ENCODE measurements at places on chromosomes 1 and 21.

DNA sequence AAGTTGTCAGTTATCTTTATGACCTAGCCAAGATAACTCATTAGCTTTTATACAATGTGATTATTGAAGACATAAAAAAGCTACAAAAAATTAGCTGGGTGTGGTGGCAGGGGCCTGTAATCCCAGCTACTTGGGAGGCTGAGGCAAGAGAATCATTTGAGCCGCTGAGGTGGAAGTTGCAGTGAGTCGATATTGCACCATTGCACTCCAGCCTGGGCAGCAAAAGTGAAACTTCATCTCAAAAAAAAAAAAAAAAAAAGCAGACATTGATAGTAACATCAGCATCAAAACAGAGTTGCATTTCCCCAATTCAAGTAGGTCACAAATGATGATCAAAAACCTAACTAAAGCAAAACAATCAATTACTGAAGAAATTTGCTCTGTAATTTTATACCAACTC, 191.4 kb downstream of the PTGER3 start:
- DNase-seq: no peak

DNA sequence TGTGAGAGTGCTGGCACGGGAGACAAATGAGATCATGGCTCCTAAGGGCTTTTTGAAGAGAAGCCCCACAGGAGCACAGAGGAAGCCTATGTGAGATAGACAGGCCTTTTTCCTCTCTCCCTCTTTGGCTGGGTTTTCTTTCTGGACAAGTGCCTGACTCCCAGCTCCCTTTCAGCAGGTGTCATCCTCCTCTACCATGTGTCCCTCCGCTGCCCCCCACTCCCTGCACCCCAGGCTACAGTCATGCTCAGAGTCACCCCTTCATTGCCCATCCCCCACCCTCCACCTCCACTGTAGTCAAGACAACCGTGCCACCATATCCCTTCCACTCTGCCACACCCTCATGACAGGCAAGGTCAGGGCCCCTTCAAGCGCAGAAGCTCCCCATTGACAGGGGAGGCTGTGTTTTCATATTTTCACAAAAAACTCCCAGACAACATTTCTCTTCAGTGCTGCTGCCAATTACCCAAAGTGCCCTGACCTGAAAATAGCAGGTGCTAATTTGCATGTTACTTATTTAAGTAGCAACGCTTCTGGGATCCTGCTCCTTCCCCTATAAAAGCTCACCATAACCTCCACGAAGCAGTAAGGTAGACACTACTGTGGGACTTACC, 92.1 kb upstream of the IPO9 start:
- DNase-seq: no peak

GRCh38 chr21:41836166-41837015, 42.8 kb downstream of the PRDM15 start:
- no peak for DNase-seq

DNA sequence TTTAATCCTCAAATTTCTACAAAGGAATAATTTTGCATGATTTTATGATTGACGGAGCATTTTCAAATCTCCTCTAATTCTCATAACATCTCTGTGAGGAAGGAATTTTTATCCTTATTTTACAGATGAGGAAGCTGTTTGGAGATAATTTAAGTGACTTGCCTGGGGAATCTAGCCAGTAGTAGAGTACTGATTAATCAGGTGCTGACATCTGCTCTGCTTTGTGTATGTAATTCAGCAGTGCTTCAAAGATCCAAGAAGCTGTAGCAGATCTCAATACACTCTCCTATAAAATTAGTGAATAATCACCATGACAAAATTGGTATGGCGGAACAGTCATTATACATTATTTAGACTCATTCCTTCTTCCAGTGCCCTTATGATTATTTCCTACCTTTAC, 46.0 kb downstream of the DPH5 start:
- no peak for DNase-seq

- no peak for DNase-seq
Measured at GRCh38 chr21:28705616-28706015, 287.1 kb downstream of the LTN1 start.

DNA sequence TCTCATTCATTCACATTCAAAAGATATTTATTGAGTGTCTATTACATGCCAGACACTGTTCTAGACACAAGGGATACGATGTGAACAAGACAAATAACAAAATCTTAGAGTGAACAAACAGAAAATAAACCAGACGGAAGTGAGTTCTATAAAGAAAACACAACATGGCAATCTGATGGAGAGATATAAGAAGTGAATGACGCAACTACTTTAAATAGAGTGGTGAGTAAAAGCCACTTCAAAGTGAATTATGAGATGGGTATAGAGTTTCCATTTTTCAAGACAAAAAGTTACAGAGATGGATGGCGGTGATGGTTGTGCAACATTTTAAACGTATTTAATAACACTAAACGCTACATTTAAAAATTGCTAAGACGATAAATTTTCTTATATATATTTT, 75.4 kb downstream of the CEP170 start:
- DNase-seq: no peak

- no peak for DNase-seq
Measured at GRCh38 chr1:8122477-8123407, 96.6 kb upstream of the ERRFI1 start.

- DNase-seq: no peak
Measured at GRCh38 chr1:38009088-38009840, 3.3 kb upstream of the UTP11 start.

DNA sequence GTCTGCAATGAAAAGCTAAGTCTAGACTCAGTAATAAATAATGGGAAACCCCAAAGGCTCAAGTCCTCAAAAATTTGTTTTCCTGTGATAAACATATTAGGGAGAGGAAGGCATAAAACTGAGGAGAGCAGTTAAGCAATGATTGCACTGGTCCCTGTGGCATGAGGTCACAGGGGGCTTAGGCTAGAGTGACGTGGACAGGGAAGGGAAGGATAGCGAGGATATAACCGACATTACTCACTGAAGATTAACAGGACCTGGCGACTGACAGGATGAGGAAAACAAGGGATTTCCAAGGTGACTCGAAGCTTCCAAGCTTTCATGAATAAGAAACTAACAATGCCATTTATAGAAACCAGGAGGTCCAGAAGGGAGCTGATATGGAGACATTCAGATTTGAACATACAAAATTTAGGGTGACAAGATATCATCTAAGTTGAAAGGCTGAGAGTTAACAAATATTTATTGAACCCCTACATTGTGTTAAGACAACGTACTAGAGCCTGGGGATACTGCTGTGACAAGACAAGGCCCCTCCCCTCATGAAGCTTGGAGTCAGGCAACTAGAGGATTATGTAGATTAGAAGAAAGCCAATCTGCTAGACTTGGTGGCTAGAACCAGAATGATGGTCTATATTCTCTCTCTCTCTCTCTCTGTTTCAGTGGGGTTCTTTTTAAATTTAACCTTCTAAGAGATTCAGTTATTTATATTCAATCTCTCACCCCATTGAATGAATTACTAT, 33.2 kb upstream of the PKN2 start:
- DNase-seq: no peak

DNA sequence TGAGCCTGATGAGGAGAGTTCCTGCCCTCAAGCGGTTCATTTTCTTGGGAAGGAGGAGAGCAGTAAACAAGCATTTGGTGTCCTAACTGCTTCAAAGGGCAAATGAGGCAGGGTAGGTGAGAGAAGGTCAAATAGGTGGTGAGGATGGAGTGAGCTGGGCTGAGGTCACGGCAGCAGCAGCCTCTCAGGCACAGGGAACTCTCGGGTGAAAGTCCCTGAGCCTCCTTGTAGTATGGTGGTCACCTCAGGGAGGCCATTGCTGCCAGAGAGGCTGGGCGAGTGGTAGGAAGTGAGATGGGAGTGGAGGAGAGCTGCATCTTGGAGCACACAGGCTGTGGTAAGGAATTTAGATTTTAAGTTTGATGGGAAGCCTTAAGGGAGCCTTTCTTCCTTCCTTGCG, 4.0 kb downstream of the ADARB1 start:
- DNase-seq: no peak

DNA sequence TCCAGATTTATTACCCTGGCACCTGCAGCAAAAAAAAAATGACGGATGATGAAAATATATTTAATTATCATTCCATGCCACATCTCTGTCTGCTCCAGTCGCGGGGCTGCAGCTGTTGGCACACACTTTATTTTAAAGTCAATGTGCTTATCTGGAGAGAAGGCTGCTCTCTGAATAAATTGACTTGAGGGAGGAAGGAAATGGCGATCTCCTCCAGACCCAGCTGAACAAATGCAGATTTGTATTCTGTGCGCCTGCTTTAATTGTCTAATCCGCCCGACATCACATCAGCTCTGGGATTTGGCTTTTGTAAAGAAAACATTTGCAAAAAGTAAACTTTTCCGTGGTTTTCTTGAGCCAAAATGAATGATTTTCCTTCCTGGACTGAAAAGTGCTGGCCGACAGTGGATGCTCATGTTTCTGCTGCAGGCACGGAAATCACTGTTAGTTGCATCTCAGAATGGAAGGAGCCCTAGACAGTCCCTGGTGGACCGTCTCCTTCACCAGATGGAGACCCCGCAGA, 150.2 kb downstream of the CAMTA1 start:
- no peak for DNase-seq

GRCh38 chr1:198595765-198596164, 43.1 kb upstream of the PTPRC start:
- no peak for DNase-seq

- DNase-seq: no peak
Measured at GRCh38 chr1:55076356-55076755, 37.0 kb downstream of the PCSK9 start.

- DNase-seq: peak; percentile 23
Measured at GRCh38 chr1:32335790-32336590, at the start of gene MARCKSL1. Gene MARCKSL1 (minus strand): TSS chr1:32336233. CDS start chr1:32336033, 200 bp downstream.

- DNase-seq: no peak
Measured at GRCh38 chr1:1994536-1994935, 9.1 kb downstream of the CFAP74 start.

DNA sequence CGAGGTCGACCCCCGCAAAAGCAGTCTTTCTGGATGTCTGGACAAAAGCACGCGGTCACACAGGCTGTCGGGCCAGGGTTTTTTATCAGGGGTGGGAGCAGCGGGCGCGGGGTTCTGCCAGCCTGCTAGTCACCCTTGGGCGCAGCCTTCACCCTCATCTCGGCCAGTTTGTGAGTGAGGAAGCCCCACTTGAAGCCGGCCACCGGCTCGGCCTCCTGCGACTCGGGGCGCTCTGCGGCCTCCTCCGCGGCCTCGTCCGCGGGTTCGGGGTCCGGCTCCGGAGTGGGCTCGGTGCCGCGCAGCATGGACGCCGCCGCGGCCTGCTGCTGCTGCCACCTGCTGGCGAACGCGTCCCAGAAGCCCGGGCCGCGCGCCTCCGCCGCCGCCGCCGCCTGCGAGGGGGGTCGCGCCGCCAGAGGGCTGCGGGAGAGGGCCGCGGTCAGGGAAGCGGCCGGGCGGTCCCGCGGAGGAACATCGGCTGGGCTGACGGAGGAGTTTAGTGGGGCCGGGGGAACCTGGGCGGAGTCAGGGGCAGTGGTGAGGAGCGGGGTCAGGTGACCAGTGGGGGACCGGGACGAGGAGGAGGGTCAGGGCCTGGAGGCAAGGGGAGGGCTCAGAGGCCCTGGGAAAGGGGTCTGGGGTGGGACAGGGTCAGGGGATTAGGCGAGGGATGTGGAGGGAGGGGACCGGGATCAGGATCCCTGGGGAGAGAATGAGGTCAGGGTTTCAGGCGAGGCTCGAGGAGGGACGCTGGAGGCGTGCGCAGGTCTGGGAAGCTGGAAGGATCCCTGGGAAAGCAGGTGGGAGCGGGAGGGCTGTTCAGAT, 4.5 kb downstream of the C1orf232 start:
- DNase-seq: no peak

DNA sequence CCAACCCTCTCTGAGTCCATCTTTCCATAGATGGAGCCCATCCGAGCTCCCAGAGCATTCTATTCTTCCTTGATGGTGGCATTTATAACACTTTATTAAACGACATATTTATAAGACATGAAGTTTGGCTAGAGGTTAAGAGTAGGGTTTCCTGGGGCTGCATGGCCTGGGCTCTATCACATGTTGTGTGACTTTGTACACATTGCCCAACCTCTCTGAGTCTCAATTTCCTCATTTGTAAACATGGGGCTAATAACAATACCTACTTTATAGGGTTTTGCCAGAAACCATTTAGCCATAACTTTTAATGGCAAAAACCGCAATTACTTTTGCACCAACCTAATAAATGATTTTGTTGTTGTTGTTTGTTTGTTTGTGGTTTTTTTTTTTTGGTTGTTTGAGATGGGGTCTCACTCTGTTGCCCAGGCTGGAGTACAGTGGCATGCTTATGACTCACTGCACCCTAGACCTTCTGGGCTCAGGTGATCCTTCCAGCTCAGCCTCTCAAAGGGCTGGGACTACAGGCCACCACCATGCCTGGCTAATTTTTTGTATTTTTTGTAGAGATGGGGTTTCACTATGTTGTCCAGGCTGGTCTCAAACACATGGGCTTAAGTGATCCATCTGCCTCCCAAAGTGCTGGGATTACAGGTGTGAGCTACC, 13.9 kb upstream of the ASAP3 start:
- no peak for DNase-seq

GRCh38 chr1:14522926-14523241, 75.6 kb upstream of the KAZN start:
- DNase-seq: no peak

DNA sequence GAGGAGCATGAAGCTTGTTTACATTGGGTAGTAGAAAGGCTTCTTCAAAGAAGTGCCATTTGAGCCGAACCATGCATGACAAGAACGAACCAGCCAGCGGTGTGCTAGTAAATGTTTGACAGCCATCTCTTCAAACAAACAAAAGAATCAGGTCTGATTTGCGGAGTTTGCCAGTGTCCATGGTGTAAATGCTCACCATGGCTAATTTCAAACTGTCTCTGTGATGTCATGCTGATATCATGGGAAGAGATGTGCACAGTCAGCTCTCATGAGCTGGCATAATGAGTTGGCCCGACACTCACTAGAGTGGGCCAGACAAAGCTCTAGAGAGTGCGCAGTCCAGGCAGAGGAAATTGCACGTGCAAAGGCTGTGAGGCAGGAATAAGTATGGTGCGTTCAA, 101.1 kb downstream of the KAZN start:
- no peak for DNase-seq

DNA sequence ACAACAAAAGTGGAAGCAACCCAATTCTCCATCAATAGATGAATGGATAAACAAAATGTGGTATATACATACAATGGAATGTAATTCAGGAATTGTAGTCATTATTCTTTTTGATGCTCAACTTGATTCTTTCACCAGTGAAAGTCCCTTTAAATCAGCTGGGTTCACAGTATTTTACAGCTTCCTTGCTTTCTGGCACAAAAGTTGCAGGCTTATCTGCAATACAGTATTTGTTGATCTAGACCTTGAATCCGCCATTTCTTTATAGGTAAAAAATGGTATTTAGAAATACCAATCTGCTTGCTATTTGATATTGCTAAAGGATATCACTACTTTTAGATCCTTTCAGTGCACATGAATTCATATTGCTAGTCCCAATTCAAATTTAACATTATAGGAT, 44.7 kb upstream of the ERO1B start:
- DNase-seq: no peak

- no peak for DNase-seq
Measured at GRCh38 chr1:21666576-21667320, 2.4 kb downstream of the RAP1GAP start.

GRCh38 chr1:150622303-150622975, 7.0 kb downstream of the ENSA start:
- no peak for DNase-seq
